ENCODE measurements at places on chromosomes 6 and 20.

DNA sequence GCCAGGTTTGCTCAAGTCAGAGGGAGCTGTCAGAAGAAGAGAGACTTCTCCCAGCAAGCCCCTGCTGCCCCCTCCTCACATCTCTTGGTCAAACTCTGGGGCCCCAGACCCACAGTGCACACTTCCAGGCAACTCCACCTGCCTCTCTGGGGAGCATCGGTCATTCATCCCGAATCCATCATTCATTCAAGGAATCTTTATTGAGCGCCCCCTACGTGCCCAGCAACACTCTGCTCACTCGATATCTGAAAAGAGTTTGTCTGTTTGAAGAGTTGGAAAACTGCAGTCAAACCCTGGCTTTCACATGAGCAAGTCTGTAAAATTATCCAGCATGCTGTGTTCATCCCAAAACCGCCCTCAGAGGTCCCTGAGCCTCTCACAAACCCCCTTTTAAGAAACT is 66.2 kb downstream of the PRR18 start:
- DNase-seq = no peak

DNA sequence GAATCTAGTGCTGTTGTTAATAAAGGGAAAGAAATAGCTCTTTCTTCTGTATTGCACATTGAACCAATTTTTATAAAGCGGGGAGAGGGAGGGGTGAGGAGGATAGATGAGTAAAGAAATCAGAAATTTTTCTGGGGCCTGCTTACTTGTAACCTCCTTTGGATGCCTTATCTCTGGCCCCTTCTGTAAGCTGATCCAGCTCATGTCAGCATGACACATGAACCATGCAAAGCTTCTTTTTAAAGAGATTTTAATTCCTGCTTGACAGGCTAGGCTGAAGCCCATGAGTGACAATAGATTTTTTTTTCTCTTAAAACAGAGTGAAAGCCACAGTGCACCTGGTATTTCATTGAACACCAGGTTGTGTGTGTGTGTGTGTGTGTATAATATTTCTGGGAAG is 325.3 kb downstream of the PRL start:
- no peak for DNase-seq

DNA sequence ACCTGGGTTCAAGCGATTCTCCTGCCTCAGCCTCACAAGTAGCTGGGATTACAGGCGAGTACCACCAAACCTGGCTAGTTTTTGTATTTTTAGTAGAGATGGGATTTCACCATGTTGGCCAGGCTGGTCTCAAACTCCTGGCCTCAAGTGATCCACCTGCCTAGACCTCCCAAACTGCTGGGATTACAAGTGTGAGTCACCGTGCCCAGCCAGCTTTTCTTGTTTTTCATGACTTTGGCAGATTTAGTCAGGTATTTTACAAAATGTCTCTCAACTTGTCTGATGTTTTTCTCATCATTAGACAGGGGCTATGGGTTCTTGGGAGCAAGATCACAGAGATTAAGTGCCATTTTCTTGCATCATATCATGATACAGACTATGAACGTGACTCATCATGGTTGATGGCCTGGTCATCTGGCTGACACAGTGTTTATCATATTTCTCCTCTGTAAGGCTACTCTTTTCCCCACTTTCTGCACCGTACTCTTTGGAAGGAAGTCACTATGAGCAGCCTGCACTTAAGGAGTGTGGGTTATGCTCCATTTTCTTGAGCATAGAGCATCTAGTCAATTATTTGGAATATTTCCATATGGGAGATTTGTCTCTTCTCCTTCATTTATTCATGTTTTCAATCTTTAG is 67.8 kb downstream of the RNF182 start:
- DNase-seq = peak; percentile 60

- no peak for DNase-seq
Measured at GRCh38 chr20:577167-577791, 32.8 kb downstream of the TCF15 start.

DNA sequence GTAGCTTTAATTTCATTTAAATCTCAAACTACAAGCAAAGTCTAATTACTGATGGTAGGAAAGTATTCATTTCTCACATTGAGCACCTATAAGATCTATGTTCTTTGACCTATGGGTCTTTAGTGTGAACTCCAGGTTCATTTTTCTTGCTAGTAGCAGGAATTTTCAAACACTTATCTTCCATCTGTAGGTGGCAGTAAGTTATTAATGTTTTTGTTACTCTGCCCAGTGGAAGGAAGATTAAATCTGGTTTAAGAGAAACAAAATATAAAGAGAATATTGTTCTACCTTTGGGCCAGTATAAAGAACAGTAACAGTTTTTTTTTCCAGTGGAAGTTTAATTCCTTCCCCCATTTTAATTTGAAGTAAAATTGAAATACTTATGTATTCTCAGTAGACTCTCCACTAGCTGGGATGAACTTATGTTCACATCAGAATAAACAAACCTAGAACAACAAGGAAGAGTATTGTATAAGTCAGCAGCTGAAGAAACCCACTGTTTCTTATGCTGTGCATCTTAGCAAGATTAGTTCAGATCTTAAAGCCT is 328.2 kb downstream of the PHF3 start:
- DNase-seq = no peak

- no peak for DNase-seq
Measured at GRCh38 chr6:3361312-3362037, 95.4 kb downstream of the SLC22A23 start.

- no peak for DNase-seq
Measured at GRCh38 chr20:59217173-59217572, 53.6 kb downstream of the ZNF831 start.

DNA sequence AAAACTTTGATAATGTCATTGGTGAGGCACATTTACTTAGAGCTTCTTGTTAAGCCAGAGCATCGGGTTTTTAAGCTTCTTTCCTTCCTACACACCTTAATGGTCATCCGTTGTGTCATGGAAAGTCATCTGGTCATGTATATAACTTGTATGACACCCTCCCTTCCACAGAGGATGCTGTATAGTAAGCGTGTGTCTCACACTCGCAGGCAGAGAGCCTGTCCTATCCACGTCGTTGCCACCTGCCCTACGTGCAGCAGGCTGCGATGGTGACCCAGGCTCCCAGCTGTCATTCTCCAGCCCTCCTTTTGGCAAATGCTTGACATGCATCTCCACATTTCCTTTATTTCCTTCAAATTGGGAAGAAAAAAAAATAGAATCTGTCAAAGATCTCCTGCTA is 85.6 kb downstream of the MYB start:
- no peak for DNase-seq

DNA sequence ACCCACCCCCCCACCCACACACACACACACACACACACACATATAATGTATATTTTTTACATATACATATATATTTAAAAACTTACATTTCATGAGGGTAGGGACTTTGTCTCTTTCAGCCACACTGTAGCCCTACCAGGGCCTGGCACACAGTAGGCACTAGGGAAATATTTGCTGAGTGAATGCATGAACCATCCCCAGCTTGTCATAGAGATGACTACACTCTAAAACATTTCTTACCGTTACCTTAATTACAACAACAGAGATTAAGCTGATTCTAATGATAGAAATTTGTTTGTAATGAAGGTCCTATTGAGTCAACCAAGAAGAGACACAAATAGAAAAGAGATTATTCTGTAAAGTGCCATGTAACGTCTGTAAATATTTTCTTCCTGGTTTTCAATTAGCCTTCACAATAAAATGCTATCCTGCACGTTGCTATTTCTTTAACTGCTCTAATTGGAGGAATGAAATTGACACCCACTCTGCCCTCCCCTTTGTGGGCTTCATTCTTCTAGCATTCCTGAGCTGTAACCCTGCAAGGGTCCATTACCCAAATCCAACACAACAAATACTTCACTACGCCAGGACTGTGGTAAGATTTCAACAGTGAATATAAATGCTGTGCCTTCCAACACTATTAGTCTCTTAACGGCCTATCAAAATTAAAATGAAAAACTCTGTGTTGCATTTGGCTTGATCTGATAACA is 30.8 kb downstream of the SIM1 start:
- no peak for DNase-seq

DNA sequence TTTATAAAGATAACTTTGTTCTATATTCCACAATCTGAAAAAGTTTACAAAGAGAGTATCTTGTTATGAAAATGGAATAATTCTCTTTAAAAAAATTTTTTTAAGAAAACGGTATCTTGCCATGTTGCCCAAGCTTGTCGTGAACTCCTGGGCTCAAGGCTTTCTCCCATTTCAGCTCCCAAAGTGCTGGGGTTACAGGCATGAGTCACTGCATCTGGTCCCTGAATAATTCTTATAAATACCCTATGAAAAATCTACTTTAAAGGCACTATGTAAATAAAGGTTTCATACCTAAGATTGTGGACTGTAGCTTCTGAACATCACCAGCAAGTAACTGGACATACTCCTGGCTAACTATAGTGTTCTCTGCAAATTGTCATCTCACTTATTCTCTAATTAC is 60.3 kb downstream of the SAMD3 start:
- no peak for DNase-seq

DNA sequence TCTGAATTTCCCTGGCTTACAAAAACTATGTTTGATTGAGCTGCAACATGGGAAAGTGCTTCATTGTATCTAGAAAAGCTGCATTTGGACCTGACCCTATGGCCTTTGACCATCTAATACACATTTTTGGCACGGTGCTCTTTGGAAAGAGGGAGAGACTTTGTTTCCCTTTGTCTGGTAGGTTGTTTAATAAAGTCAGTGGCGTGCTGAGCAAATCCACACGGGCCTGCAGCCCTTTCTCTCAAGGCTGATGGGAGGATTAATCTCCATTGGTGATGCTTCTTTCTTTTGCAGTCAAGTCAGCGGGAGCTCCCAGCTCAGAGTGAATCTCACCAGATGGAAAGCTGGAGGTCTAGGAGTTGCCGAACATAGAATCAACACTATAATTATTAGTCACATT is 314.7 kb upstream of the CNR1 start:
- no peak for DNase-seq

DNA sequence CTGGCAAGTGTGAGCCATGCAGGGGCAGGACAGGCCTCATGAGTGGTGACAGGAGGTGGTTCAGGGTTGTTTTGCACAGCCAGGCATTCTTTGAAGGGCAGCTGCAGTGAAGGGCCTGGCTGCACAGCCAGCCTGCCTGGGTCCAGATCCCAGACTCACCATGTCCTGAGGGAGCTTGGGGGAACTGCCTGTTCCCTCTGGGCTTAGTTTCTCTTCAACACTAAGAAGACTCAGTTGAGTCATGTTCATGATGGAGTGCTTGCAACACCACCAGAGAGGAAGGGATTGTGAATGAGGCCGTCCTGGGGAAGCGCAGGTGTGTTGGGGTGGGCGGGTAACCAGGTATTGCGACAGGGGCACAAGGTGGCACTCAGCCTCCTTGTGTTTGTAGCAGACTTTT is 102.4 kb downstream of the CDH26 start:
- peak; percentile 58 for DNase-seq

DNA sequence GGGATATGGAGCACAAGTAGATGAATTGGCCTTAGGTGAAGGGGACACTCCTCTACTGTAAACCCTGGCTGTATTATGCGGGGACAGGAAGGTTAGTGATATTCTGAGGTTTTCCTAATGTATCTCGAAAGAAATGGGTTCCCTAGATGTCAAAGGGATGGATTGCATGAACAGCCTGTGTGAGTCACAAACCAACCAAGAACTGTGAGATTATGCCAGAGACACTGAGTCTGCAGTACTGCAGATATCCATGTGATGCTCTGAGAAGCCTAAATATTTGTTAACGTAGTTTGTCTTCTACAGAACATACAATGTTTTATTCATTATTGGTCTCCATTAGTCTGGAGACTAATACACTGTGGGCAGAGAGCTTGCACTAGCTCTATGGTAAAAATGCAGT is 182.2 kb downstream of the AKAP7 start:
- no peak for DNase-seq

GRCh38 chr20:18511571-18511970 is 3.8 kb downstream of the SEC23B start:
- no peak for DNase-seq

GRCh38 chr20:8021541-8022269 is 2.1 kb upstream of the TMX4 start:
- DNase-seq = no peak

GRCh38 chr6:38192487-38192886 is 373.0 kb downstream of the ZFAND3 start:
- DNase-seq = no peak

DNA sequence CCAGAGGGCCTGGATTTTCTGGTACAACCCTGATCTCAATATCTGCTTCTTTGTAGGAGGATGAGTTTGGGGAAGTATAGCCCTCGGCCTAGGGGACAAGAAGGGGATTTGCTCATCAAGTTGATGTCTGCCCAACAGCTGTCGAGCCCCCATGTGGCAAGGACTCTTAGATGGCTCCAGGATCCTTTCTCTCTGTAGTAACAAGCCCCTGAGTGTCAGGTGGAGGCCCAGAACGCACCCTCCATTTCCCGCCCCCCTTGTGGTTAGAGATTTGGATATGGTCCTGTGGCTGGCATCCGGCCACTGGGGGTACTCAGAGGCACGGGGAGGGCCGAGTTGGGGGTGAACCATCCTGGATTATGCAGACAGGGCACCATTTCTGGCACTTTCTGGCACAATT is 50.1 kb downstream of the CTCFL start:
- no peak for DNase-seq

DNA sequence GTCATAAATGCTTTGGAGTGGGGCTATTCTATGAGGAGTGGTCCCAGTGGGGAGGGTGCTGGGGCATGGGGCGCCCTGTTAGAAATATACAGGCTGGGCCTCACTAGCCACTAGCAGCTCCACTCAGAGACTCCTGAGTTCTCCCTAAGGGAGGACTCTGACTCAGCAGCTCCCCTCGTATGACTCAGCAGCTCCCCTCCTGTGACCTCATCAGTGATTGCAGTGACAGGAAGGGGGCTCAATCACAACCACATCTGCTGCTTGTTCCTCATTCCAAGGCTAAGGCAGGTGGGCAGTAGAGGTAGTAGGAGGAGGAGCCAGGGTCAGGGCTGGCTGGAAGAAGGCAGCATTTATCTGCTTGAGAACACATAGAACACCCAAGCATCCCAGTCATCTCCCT is 73.7 kb downstream of the PRND start:
- peak; percentile 20 for DNase-seq

DNA sequence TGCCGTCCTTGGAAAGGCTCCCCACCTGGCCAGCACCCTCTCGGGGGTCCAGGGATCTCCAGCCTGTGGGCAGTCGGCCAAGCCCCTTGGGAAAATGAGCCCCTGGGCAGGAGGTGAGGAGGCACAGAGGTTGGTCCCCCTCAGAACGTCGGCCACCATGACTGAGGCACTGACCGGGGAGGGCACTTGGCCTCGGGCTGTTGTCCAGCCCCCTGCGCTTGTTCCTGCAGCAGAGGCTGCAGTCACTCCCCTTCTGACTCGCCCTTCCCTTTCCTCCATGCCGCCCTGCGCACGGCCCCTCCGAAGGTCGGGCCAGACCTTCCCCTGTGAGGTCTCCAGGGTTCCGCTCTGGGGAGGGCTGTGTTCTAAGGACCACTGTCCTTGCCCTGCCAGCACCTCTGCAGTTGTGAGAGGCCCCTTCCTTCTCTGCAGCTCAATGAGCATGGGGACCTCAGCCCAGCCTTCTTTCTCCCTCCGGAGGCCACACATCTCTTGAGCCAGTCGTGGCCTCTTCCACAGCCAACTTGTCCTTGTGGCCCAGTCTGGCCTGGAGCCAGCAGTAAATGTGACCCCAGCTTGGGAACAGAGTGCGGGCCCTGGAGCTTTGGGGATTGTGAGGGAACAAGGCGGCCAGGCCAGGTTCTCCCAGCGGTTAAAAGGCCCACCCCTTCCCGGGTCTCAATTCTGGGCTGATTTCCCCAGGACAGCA is 195.5 kb downstream of the DLL1 start:
- no peak for DNase-seq

GRCh38 chr6:125824946-125825771 is 34.4 kb downstream of the NCOA7 start:
- DNase-seq = no peak

- peak; percentile 41 for DNase-seq
Measured at GRCh38 chr20:47785854-47786764, 828 bp upstream of the SULF2 start.

- DNase-seq = peak; percentile 98
Measured at GRCh38 chr6:89080281-89081128, at the start of gene PNRC1. Gene PNRC1, plus strand, starts transcription at chr6:89080751. Its CDS starts 144 bp downstream, at chr6:89080895.

Measured in skeletal muscle cell (primary cell).